PC-9 (cell line): ENCODE measurements at places on chromosomes 7 and 10. TPM values are rescaled to one million over a fixed set of nuclear protein-coding genes. Genes with fewer than 3 reads are reported as not detected.

The RNF32 gene
- total RNA-seq: 2.2 and 2.7 TPM in 2 replicates

The OR2A5 gene
- not detected in 2 replicates for total RNA-seq

The PAPOLB gene
- not detected in 2 replicates for total RNA-seq

The CCDC146 gene
- total RNA-seq: 11.6 and 15.9 TPM in 2 replicates

The ELOVL3 gene
- 0.61 and 0.88 TPM in 2 replicates for total RNA-seq

The CYP2C9 gene
- not detected in 2 replicates for total RNA-seq

The TMEM139 gene
- 89.7 and 131 TPM in 2 replicates for total RNA-seq

The ANKRD2 gene
- total RNA-seq: 5.5 and 8.4 TPM in 2 replicates

The CDNF gene
- total RNA-seq: 0.48 and 1.2 TPM in 2 replicates

The ACBD7 gene
- 5.9 and 8.2 TPM in 2 replicates for total RNA-seq

The ANKRD61 gene
- total RNA-seq: 0.37 TPM in 1 of 2 replicates, not detected in the other

The ACSM6 gene
- total RNA-seq: not detected in 2 replicates

The SP4 gene
- 5.4 and 6.1 TPM in 2 replicates for total RNA-seq

The STAG3 gene
- total RNA-seq: 0.83 and 1.4 TPM in 2 replicates

The HYCC1 gene
- 25.1 and 28.2 TPM in 2 replicates for total RNA-seq

The GRID1 gene
- total RNA-seq: not detected in 2 replicates
